ENCODE measurements at places on chromosomes 7 and 10. TPM values are rescaled to one million over a fixed set of nuclear protein-coding genes. Genes with fewer than 3 reads are reported as not detected.

TFR2 gene
- 0.33 TPM for total RNA-seq

NKX2-3 gene
- not detected for total RNA-seq

AKR1B15 gene
- total RNA-seq = not detected

SHTN1 gene
- 0.82 TPM for total RNA-seq

HDAC9 gene
- total RNA-seq = 0.03 TPM

ENTPD1 gene
- not detected for total RNA-seq

SPDYE9 gene
- not detected for total RNA-seq

MBL2 gene
- total RNA-seq = not detected

MRLN gene
- total RNA-seq = not detected

AKR1C4 gene
- total RNA-seq = not detected

PTER gene
- 32.7 TPM for total RNA-seq

POLR2J2 gene
- total RNA-seq = not detected

H2BK1 gene
- total RNA-seq = not detected

LBX1 gene
- 2.0 TPM for total RNA-seq

UNCX gene
- not detected for total RNA-seq

GNAI1 gene
- 8.8 TPM for total RNA-seq

MSS51 gene
- total RNA-seq = 2.4 TPM

ANKRD22 gene
- not detected for total RNA-seq

EXOC4 gene
- total RNA-seq = 6.4 TPM

PRSS37 gene
- not detected for total RNA-seq

NRG3 gene
- not detected for total RNA-seq

CCDC3 gene
- 3.3 TPM for total RNA-seq

AOC1 gene
- not detected for total RNA-seq

CALML5 gene
- total RNA-seq = not detected

TMEM139 gene
- total RNA-seq = not detected

CHN2 gene
- total RNA-seq = 20.1 TPM

INHBA gene
- total RNA-seq = 0.07 TPM

SPAM1 gene
- total RNA-seq = not detected

LLCFC1 gene
- total RNA-seq = not detected

FAM24B gene
- total RNA-seq = not detected

MUC12 gene
- not detected for total RNA-seq

HOXA2 gene
- not detected for total RNA-seq

KNDC1 gene
- total RNA-seq = 0.92 TPM

MYH16 gene
- not detected for total RNA-seq

CYP26C1 gene
- total RNA-seq = not detected

CLDN3 gene
- not detected for total RNA-seq

NCOA4 gene
- 236 TPM for total RNA-seq

TMEM196 gene
- total RNA-seq = not detected

JMJD1C gene
- total RNA-seq = 14.1 TPM

PLXNA4 gene
- not detected for total RNA-seq

HOXA5 gene
- total RNA-seq = 1.7 TPM

CAV1 gene
- 342 TPM for total RNA-seq

MAGI2 gene
- total RNA-seq = 0.49 TPM

Measured in MG63 (cell line).